ENCODE measurements at places on chromosomes 5 and 9.
A peak's percentile ranks its signal among the peaks of the same experiment; 100 is the strongest.

GRCh38 chr9:81601639-81602623 is 87.4 kb downstream of the TLE1 start:
- DNase-seq: no peak

DNA sequence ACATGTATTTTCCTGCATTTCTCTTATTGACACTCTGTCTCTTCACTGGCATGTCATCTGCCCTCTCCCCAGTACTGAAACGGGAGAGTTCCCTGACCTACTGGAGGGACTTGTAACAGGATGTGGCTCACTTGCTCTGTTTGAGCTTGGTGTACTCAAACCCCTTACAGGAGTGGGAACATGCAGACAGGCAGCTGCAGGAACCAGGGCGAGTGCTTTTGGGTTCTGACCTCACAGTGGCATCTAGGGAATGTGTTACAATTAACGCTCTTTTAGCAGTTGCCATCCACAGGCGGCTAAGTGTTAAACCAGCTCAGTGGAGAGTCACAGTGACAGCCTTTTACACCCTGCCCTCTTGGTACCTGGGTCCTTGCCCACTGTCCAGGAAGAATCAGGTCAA is 300.3 kb upstream of the GRAMD2B start:
- no peak for DNase-seq

DNA sequence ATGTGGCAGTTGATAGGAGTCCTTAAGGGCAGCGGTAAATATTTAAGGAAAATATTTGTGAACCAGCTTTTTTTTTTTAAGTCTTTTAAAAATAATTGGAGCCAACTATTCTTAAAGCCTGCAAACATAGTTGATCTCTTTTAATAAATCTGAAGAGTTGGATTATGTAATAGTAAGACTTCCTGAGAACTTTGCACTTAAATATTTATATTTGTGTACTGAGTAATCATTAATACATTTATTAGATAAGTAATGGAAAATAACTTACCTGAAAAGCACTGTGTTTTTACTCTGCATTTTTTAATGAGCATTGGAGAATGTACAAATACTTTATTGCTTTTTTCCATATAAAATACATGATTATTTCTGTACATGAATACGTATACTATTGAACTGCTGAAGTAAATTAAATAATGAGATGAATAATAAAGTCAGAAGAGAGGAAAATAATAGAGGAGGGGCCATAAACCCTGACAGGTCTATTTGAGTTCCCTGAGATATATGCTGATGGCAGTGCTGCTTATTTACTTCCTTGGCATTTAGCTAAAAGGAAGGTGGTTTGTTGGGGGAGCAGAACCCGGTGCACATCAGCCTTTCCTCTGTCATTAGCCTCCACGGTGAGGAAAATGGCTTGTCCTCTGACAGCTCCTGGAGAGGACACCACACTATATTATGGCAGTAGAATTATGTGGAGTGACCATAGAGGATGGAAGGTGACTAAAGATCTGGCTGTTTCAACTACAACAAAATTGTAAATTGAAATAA is 148.0 kb downstream of the ZSWIM6 start:
- DNase-seq: no peak

DNA sequence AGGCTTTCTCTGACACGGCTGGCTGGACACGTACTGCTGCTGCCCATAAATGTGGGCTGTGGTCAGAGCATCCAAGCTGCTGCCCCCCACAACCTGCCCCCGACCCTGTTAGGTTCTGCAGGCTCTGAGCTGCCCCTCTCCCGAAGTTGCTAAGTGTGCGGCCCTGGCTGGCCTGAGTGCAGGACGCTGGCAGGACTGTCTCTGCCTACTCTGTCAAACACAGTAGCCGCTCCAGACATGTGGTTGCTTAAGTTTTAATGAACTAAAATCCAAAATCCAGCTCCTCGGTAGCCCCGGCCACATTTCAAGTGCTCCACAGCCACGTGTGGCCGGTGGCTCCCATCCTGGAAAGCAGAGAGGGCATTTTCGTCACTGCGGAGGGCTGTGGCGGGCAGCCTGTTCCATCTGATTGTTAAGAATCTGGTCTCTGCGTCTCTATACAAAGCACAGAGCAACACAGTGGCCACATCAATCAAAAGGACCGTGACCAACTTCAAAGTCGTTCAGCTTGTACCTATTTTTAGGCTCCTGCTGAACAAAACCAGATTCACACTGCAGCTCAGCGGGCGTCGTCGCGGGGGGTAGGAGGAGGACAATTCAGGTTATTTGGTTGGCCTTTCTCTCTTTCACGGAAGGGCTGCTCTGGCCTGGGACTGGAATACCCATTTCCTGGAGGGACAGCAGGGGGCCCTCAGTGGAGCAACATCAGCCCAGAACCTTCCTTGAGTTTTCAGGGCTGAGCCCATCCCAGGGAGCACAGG is 68.9 kb downstream of the PTCH1 start:
- no peak for DNase-seq

- DNase-seq: peak; percentile 42
Measured at GRCh38 chr5:80481019-80481893, 6.6 kb upstream of the FAM151B start.

DNA sequence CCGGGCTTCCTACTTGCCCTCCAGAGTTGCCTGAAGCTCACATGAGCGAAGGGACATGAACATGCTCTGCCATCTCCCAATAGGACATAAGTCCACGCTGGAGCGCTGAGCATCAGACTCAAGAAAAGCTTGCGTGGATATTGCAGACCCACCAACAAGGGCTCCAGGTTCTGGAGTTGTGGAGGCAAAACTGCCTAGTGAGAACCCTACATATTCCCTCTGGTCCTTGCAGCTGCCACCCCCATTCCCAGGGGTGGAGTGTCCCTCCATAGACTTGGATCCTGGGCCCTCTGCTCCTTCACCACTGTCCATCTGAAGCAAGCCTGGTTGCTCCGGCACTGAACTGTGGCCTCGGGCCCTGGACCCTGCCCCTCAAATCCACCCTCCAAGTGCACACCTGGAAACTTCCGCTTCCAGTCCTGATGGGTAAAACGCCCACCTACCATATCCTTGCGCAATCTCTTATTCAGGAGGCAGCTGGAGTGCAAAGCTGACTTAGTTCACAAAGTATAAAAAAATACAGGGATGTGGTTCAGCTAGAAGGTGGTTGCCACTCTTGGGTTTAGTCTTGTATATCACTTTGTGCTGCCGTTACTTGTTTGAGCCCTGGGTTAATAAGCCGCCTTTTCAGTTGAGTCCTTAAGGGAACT is 28.0 kb downstream of the HRH2 start:
- DNase-seq: no peak

DNA sequence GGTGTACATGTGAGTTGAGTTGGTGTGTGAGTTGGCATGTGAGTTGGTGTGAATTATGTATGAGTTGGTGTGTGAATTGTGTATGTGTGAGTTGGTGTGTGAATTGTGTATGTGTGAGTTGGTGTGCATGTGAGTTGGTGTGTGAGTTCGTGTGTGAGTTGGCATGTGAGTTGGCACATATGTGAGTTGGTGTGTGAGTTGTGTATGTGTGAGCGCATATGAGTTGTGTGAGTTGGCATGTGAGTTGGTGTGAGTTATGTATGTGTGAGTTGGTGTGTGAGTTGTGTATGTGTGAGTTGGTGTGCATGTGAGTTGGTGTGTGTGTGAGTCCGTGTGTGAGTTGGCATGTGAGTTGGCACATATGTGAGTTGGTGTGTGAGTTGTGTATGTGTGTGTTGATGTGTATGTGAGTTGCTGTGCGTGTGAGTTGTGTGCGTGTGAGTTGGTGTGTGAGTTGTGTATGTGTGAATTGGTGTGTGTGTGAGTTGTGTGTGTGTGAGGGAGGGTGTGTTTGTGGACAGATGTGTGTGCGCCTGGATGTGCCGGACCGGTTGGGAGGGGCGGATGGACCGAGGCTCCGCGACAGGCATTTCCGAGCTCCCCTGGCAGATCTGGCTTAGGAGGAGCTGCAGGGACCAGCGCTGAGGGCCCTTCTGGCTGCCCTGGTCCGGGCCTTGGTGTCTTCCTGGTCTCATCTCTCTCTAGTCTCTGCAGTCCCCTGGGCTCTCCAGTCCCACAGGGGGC is 162.5 kb upstream of the IER5L start:
- DNase-seq: no peak
